ENCODE measurements at places on chromosomes 3 and 15.

DNA sequence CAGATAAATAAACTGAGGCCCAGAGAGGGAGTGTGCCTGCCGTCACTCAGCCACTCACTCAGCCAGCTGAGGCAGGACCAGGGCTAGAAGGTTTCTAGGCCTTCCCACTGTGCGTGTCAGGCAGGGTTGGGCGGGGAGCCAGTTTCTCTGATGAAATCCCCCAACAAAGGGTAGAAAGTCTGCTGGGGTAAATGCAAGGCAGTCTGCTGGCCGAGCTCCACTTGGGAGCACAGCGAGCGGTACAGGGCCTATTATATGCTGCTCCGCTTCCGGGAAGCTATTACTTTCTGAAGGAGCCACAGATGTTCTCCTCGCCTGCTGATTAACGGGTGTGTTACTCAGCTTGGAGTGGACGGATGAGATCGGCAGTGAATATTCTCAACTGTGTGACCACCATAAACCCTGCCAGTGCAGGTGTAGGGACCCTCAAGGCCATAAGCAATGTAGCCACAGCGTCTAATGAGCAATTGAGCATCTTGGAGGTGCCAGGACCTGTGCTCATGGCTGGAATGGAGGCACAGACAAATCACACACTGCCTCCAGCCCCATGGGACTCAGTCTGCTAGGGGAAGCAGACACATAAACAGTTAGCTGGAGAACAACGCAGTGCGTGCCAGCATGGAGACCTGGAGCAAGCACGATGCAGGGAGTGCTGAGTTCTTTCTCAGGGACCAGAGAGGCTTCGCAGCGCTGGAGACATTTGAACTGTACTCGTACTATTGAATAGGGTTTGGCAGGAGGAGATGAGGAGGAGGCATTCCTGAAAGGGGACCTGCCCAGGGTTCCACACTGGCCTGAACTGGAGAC is 42.1 kb downstream of the CORO2B start:
- DNase-seq, result no peak

DNA sequence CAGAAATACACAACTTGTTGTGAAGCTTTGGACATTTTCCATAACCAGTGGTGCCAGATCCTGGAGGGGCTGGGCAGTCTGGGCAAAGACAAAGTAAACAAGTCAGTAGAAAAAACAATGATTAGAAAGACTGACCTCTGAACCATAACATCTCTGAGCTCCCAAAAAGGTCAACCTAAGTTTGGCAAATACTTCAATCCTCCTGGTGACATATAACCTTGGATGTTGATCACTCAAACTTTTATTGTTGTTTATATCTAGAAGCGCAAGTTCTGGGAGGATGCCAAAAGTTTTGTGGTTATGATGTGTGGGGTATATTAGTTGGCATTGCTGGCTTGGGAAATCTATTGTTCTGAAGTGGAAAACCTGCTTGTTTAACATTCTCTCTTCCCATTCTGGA is 257.7 kb downstream of the DIPK2A start:
- DNase-seq, result no peak

DNA sequence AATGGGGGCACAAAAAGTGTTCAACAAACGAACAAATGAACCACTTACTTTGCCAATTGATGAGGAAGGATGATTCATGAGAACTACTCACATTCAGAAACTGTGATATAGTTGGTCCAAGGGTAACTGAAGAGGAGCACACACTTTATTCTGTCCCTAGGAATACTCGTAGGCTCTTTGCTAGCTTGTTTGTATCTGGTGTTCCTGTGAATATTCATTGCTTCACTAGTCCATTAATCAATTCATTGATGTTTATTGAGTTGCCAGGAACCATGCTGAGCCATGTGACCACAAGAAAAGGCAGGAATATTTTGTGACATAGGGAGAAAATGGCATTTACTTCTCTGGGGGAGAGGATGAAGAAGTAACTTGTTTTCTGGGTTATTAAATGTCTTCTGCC is 338.3 kb downstream of the IL20RB start:
- DNase-seq, result no peak

GRCh38 chr3:31738412-31738811 is 205.7 kb downstream of the STT3B start:
- DNase-seq, result no peak

GRCh38 chr3:115494826-115495225 is 128.5 kb upstream of the GAP43 start:
- no peak for DNase-seq

GRCh38 chr3:42179110-42179725 is 86.8 kb downstream of the CCK start:
- no peak for DNase-seq

GRCh38 chr15:40048211-40048792 is 9.3 kb upstream of the SRP14 start:
- DNase-seq, result no peak

DNA sequence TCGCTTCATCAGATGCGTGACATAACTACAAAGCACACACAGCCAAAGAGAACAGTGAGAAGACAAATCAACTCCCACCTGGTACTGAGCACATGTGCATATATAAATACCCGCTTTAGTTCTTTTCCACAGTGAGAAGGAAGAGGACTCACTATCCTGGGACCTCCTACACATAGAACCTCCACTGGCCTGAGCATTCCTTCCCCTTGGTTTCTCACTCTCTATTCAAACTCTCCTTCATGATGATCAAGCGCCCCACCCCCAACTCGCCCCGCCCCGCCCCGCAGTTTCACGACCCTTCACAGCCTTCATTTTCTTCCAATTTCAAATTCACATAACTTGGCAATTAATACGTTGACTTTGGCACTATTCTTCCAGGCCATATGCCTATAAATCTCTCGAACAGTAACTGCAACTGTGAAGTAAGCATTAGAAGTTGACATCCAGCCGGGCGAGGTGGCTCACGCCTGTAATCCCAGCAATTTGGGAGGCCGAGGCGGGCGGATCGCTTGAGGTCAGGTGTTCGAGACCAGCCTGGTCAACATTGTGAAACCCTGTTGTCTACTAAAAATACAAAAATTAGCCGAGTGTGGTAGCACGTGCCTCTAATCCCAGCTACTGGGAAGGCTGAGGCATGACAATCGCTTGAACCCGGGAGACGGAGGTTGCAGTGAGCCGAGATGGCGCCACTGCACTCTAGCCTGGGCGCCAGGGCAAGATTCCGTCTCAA is 1.1 kb downstream of the RPS17 start:
- DNase-seq, result no peak

- no peak for DNase-seq
These were observed 133.1 kb upstream of the LRRN1 start for GRCh38 chr3:3665961-3666640.

- DNase-seq, result no peak
These were observed 521.0 kb downstream of the GABRG3 start for GRCh38 chr15:27491666-27492621.

- DNase-seq, result no peak
These were observed 5.6 kb downstream of the GABRB3 start for GRCh38 chr15:26767169-26767670.

DNA sequence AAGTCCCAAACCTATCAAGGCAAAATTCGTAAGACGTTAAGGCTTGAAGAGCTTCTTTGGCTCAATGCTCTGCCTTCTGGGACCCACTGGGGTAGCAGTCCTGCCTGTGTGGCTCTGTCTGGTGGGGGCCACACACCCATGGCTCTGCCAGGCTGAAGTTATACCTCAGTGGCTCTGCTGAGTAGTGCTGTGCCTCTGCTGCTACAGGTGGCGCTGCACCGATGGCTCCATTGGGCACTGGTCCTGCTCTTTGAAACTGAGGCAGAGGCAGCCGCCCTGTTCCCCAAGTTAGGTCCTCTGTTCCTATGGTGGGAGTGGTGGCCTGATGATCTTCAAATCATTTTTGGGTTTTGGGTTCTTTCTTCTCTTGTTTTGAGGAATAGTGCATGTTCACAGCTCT is 68.0 kb upstream of the AP4E1 start:
- DNase-seq, result no peak

DNA sequence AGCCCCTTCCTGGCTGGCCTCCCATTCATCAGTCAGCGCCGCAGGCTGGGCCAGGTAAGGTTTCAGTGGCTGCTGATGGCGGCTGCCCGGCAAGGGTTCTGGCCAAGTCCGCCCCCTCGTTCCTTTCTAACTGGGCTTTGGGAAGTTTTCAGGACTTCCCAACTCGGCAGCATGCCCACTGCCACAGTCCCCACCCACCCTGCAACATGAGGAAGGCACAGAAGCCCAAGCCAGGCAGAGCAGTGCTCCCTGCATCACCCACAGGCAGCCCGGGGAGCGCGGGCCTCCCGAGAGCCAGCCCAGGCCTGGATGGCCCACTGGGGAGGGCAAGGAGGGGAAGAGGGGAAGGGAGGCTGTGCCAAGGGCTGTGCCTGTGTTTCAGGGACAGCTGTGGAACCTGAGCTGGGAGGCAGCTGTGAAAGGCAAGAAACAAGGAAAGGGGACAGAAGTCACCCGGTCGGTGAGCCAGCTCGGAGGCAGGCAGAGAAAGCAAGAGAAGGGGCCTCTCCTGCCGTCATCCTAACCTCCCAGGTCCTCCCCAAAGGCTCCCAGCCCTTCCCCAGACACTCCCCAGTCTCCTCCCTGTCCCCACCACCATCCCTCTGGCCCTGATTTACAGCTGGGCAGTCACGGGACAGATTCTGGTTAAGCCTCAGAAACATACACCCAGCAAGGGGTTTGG is 73.9 kb downstream of the CPN2 start:
- no peak for DNase-seq

DNA sequence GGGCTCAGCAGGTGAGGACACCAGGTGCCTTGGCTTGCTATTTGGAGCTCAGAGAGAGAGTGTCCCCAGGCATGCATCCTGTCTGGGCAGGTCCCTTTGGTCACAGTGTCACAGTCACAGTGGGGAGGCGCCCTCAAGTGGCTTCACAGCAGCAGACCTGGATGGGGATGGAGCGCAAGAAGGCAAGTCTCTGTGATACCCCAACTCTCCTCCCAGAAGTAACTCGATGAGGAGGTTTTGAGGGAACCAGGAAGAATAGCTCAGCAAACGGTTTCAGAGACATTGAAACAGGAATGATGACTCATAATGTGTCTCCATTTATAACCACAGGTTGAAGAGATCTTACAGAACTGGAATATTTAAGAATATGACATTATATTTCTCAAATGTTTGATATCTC is 66.5 kb upstream of the SH3GL3 start:
- no peak for DNase-seq

DNA sequence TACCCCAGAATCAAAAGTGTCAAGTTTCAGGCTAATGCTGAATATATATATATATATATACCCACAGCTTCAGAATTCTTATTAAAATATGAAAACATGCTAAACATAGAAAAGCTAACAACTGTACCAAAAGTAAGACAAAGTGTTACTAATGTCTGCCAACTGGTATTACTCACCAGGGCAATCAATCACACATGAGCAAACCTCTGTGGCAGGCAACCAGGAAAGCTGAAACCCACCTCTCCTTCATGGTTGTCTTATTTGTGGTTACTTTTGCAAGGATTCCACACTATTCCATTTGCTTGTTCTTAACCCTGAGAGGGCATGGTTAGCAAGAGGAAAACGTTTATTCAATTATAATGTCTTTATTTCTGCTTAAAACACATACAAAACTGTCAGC is 512.3 kb upstream of the MDFIC2 start:
- no peak for DNase-seq

- DNase-seq, result no peak
These were observed 40.4 kb downstream of the ABTB1 start for GRCh38 chr3:127712881-127713771.

GRCh38 chr3:23880703-23881339 is 36.0 kb downstream of the NKIRAS1 start:
- DNase-seq, result no peak

DNA sequence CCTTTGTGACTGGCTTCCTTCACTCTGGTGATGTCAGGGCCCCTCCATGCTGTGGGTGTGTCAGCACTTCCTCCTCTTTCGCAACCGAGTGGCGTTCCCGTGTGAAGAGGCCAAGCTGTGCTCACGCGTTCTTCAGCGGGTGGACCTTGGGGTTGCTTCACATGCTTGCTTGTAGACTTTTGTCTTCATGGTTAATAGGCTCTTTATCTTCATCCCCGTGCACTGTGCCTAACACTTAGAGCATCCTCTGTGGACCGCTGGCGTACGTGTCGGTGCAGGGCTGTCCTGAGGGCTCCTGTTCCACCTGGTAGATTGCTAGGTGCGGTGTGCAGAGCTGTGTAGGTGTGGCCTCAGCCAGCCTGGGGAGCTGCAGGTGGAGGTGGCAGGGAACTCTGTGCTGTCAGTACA is 182.3 kb downstream of the OR4M2 start:
- peak; percentile 24 for DNase-seq

GRCh38 chr3:157931517-157931916 is 174.7 kb downstream of the SHOX2 start:
- DNase-seq, result no peak

DNA sequence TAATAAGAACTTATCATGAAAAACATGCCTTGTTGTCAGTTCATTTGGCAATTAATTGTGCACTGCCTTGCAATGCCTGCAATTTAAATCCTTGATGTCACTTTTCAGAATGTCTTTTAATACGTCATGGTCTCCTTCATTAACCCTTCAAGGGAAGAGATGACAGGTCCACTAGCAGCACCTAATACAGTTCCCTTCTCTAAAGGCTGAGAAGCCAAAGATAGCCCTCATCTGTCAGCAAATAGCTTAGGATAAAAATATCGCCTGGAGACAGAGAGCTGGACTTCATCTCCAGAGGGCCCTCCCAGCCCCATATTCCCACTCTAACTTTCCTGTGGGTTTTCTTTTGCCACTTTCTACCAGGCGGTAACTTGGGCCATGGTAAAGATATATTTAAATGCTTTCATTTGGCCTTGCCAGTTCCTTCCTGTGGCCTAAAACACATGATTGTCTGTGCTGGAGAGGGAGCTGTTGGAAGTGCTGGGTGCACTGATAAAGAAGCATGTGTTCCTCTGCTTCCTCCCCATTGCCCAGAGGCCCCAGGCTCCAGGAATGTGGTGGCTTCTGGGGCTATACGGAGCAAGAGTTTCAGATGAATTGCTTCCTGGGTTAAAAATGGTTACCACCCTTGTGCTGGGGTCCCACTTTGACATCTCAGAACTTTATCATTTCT is 76.3 kb upstream of the UMPS start:
- no peak for DNase-seq

DNA sequence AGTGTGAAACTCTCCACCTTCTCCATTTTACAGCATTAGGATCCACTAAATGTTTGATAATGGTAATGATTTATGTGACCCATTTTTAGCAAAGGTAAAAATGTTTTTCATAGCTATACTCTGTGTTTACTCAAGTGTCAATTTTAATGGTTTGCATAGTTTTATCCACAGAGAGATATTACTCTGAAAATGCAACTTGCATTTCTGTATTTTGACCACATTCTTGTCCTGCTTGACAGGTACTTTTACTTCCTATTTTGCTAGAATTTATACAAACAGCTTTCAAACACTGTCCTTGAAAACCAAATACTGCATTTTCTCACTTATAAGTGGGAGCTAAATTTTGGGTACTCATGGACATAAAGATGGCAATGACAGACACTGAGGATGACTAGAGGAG is 62.9 kb downstream of the SERPINI1 start:
- no peak for DNase-seq

DNA sequence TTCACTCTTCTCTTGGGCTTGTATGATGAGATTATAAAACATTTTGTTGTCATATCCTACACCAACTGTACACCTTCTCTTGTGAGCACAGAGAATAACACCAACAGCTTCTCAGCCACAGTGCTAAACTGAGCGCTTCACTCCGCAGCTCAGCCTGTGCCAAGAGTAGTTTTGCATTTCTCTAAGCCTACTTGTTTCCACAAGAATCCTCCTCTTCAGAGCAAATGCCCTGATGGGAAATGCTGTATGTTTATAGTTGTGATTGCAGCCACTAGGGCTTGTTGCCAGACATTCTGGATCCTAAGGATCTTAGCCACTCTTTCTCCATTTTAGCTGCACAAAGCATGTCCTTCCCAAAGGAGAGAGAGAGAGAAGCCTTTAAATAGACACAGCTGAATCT is 138.8 kb upstream of the PLXND1 start:
- no peak for DNase-seq

- DNase-seq, result peak; percentile 94
These were observed at the start of gene CAPN7 for GRCh38 chr3:15205934-15206661. TSS of gene CAPN7 (plus strand) at chr3:15206246. CDS start at chr3:15206496, 250 bp downstream.
